ENCODE measurements at places on chromosomes 2 and 18.

- no peak for DNase-seq
Observed at GRCh38 chr2:143942486-143942885, 577.4 kb downstream of the ZEB2 start.

GRCh38 chr2:225366731-225367130 lies 32.8 kb upstream of the NYAP2 start:
- DNase-seq: no peak

DNA sequence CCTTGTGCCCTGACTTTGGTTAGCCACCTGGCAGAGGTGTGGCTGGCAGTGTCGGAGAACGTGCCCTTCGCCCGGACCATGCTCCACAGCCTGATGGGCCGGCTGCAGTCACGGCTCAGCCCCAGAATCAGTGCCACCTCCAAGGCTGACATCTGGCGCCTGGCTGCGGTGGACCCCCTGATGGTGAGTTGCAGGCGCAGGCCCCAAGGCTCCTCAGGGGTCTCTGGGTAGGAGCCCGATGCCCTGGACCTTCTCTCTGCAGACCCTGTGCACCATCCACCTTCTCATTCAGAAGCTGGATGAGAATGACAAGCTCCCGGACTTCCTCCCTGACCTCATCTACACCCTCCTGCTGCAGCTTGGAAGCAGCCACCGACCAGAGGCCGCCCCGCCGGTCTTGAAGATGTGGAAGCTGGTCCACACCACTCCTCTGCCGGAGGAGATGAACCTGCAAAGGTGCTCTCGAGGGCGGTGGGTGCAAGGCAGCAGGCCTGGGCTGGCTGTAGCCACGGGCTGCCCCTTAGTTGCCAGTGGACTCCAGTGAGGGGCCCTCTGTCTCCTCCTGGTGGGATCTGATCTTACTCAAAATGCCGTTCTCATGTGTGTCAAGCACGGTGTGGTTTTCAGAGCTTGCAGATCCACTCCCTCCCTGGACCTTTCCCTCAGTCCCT lies 32.1 kb downstream of the HJURP start:
- no peak for DNase-seq

GRCh38 chr18:31246460-31246859 lies 71.5 kb upstream of the DSG1 start:
- no peak for DNase-seq

DNA sequence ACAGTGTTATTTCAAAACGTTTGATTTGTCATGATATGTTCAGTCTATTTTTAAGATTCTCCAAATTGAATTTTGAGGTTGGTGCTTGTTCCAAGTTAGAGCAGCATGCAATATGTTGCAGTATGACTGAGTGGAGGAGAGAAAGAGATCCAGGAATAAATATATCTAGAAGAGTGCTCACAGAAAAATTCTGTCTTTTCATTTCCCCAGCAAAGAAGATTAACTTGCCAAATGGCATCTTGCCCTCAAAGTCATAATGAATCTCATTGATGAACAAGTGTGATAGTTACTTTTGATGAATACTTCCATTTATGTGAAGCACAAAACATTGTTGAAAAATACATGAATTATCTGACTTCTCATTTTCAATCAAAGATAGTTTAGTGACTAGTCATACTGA lies 95.9 kb downstream of the KCNJ3 start:
- no peak for DNase-seq

- no peak for DNase-seq
Observed at GRCh38 chr2:158414538-158414937, 42.0 kb downstream of the CCDC148 start.

All from GM12864 (cell line).